Fibroblast of villous mesenchyme (primary cell): ENCODE measurements at places on chromosomes 7 and 10. TPM values are rescaled to one million over a fixed set of nuclear protein-coding genes. Genes with fewer than 3 reads are reported as not detected.

GRCh38 chr10:121069061-121069850 lies 218.1 kb downstream of the WDR11 start:
- no peak for DNase-seq

GRCh38 chr7:102169651-102170392 lies 116.8 kb upstream of the SH2B2 start:
- peak; percentile 83 for DNase-seq

DNA sequence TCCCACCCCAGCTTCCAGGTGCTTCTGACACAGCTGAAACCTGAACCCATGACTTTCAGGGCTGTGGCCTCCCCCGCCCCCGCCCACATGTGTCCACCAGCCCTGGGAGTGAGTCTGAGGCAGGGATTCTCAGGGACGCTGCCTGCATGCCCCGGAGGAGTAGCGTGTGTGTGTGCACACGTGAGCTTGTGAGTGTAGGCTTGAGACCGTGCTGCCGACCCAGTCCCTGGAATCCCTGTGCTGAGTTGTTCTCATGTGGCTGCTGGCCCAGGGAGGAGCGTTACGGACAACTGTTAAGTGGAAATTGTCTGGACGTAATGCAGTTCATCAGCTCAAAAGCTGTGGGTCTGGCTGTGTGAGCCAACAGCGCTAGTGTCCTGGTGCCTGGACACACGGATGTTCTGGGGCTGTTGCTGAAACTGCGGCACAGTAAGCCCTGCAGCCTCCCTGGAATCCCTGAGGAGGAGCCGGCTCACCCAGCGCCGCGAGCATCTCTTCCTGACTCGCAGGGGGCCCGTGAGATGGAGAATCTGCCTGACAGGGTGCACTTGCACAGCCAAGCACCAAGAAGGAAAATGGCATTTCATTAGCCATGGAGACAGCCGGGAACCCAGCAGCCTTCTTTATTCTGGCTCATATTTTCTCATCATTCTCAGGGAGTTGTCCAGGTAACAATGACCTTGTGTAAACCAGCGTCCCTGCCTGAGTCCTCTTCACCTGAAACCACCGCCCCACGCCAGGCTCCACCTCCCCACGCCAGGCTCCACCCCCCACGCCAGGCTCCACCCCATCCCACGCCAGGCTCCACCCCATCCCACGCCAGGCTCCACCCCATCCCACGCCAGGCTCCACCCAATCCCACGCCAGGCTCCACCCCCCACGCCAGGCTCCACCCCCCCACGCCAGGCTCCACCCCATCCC lies 603.9 kb downstream of the PTPRN2 start:
- no peak for DNase-seq

- no peak for DNase-seq
Measured at GRCh38 chr7:98697485-98698240, 80.6 kb downstream of the NPTX2 start.

DNA sequence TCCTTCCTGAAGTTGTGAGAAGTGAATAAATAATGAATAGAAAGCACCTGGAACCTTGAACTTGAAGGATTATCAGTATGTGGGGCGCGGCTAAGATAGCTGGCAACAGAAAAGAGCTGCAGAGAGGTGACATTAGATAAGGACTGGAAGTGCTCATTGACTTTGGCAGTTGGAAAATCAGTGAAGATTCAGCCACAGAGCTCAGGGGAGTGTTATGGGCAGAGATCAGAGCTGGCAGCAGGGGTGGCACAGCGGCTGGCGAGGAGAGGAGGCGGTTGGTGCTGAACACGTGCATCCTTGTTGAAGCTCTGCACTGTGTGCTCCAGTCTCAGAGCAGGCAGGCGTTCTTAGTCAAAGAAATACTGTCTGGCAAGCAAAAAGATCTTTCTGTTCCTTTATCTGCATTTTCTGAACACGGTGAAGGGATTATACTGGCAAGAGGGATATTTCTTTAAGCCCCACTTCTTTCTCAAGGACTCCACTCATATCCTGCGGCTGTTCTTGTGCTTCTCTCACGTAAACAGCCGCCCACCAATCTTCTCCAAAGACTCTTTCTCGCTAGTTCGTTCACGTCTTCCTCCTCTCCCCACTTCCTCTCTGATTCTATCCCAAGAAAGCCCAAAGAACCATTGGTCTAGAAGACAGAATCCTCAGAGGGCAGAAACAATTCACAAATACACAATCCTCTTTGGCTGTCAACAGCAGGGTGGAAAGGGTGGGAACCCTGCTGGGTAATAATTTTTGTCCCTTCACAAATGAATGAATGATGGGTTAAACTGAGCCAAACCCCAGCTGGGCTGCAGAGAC lies 38.6 kb upstream of the ADD3 start:
- peak; percentile 37 for DNase-seq

- peak; percentile 70 for DNase-seq
Measured at GRCh38 chr7:13989126-13989948, at the start of gene ETV1. ETV1 (minus strand) TSS chr7:13989666; CDS start chr7:13989052, 614 bp downstream.

DNA sequence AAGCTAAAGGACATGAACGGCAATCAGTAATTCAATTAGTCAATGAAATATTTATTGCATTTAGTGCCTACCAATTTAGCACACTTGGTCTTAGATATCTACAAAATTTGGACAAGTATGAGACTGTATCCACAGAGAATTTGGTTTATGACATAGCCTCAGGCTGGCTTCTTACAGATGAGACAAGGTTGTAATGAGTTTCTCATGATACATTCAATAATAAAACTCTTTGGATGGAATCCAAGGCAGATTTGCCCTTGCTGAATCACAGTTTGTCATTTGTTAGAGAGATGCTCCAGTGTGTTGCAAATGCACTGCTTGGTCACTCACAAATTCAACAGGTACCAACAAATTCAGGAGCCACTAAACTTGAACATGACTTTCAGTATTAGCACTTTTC lies 162.5 kb downstream of the GPR37 start:
- DNase-seq = peak; percentile 12

- peak; percentile 58 for DNase-seq
Measured at GRCh38 chr7:106015381-106016218, 52.5 kb downstream of the CDHR3 start.

GRCh38 chr10:97543025-97543546 lies 29.5 kb upstream of the ANKRD2 start:
- peak; percentile 92 for DNase-seq

GRCh38 chr10:29595636-29596225 lies 39.0 kb downstream of the SVIL start:
- no peak for DNase-seq

- DNase-seq = no peak
Measured at GRCh38 chr7:51023547-51023946, 240.9 kb upstream of the GRB10 start.

DNA sequence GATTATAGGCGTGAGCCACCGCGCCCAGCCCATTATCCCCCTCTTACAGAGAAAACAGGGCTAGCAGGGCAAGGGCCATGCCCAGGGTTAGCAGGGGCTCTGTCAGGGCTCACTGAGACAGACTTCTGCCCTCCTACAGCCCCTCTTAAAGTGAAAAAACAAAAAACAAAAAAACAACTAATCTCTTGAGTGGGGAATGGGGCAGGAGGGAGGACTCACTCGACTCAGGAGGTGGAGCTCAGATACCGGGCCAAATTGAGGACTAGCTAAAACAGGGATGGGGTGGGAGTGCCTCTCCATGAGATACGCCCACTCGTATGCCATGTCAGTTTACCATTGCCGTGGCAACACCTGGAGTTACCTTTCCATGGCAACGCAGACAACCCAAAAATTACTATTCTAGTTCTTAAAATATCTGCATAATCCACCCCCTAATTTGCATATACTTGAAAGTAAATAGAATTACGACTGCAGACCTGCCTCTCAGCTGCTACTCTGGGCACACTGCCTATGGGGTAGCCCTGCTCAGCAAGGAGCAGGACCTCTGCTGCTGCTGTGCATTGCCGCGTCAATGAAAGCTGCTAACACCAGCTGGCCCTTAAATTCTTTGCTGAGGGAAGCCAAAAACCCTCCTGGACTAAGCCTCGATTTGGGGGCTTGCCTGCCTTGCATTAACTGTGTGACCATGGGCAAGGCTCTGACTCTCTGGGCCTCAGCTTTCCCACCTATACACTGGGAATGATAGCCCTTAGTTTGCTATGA lies 13.4 kb downstream of the SSC4D start:
- peak; percentile 31 for DNase-seq

DNA sequence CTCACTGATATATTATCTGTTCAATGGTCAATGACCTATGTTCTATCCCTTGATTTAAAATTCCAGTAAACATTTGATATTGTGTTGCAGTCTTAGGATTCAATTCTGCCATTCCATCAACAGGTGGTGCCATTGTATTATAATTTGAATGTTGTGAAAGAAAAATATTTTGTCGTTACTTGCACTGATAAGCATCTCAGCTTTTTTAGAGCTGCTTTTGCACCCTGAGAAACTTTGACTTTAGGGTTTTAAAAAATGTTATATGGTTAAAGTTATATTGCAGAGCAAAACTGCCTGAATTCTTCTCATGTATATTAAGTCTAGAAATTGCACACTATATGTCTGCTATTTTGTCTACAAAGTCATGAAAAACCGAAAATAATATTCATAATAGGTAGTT lies 18.8 kb upstream of the MINDY3 start:
- DNase-seq = peak; percentile 48

DNA sequence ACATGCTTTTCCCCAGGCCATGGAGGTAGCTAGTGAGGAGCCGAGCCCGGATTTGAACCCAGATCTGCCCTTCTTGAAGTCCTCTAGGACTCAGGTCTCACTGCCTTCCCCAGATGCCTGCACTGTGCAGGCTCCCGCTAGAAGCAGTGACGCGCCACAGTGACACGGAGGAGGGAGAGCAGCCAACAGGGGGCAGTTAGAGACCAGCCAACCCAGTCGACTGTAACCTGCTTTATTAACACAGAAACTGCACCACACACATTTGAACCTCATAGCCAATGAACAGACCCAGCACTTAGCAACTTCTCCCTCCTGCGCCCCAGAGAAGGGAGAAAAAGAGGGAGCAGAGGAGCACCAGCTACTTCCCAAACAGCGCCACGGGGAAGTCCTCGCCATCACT lies 27.4 kb downstream of the PILRA start:
- DNase-seq = peak; percentile 7

- DNase-seq = peak; percentile 80
Measured at GRCh38 chr10:29039677-29040189, 249.1 kb upstream of the LYZL1 start.

GRCh38 chr7:115491744-115492380 lies 538.7 kb downstream of the TFEC start:
- DNase-seq = no peak

- DNase-seq = no peak
Measured at GRCh38 chr10:10156917-10157600, 860.6 kb upstream of the CELF2 start.

DNA sequence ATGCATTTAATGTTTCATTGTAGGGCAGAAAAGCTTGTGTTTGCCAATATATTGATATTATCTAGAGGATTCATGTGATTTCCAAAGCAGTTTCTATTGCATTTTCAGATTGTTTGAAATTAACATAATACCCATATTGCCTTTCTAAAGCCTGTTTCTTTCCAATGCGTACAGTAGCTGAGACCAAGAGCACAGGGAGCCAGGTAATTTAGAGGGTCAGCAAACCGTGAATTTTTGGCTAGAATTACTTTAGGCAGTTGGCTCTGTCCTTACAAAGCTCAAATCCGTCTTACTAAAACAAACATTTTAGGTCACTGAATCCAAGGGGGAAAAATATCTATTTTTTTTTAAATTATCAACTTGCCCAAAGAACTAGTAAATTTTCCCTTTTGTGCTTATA lies 604.9 kb upstream of the ADARB2 start:
- DNase-seq = no peak

DNA sequence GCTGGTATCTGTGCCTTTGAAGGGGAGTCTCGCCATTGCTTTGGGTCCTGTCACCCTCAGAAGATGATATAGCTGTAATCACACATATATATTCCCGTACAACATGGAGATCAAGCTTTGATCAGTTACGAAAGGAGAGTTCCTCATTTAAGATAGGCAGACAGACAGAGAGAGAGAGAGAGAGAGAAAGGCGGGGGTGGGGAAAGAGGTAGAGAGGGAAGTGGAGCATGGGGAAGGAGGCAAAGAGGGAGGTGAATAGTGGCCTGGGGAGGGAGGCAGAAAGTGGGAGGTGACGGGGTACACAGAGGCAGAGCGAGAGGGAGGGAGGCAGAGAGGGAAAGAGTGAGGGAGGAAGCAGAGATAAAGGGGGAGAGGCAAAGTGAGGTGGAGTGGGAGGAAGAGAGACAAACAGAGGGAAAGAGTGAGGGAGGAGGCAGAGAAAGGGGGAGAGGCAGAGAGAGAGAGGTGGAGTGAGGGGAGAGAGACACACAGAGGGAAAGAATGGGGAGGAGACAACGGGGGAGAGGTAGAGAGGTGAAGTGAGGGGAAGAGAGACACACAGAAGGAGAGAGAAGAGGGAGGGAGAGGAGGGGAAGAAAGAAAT lies 44.6 kb upstream of the C1QL3 start:
- DNase-seq = no peak

Gene CCDC3
- total RNA-seq = 0.43 and 1.3 TPM in 2 replicates

Gene NFE2L3
- total RNA-seq = 6.1 and 6.9 TPM in 2 replicates

Gene SCART1
- total RNA-seq = 2.6 and 4.2 TPM in 2 replicates

Gene TDRD1
- 0.43 and 0.64 TPM in 2 replicates for total RNA-seq

Gene SYCE1
- 1.3 and 1.6 TPM in 2 replicates for total RNA-seq

Gene ACHE
- not detected in 2 replicates for total RNA-seq

Gene TMEM196
- not detected in 2 replicates for total RNA-seq

Gene RP9
- 8.2 and 10.3 TPM in 2 replicates for total RNA-seq

Gene PPP1R17
- total RNA-seq = not detected in 2 replicates
